AG09319 (cell line): ENCODE measurements at places on chromosomes 6 and 20.
A peak's percentile ranks its signal among the peaks of the same experiment; 100 is the strongest.

DNA sequence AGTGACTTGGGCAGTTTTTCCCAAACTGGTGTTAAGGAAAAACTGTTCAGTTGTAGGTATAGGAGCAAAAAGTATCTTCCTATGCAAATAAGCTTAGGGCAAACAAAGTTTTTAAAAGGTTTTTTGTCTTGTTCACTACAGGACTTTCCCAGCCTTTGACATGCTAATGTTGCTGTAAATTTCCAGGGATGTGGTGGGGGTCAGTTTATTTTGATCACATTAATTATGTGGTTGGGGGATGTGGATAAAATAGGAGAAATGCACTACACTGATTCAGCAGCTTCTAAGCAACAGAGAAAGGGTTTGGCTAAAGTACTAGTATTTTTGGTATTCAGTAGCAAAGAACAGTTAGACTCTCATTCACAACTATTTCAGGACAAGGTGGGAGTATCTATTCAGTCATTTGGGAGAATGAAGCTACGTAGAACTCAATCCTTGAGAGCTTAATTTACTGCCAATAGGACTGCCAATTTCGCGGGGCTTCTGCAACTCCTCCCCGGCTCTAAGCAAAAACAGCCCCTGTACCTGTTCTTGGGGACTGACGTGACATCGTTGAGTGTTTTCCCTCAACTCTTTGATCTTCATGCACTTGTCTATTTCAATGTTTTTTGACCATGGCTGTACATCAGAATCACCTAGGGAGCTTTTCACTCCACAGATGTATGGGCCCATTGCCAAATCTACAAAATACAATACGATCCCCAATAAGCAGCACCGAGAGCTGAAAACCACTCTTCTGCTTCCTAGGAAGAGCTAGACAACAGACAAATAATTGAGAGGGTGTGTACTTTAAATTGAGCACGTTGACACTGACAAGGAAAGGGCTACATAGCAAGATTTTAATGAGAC is 94.8 kb upstream of the NHSL1 start:
- DNase-seq = no peak

DNA sequence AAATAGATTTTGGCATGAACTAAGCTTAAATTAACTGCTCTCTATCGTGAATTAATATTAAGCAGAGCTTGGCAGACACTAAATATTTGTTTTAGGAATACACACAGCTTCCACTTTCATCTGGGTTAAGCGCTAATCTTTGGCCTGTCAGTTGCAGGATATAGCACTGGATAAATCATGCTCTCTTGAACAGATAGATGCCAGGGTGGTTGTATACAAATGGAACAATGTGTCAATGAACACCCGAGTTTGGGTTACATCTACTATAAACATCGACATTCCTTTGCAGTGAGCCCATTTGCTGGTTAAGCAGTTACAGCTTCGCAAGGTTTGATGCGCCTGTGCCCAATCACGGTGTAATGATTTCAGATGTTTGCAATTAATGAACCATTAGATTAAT is 338.2 kb upstream of the ZFP64 start:
- no peak for DNase-seq

- DNase-seq = peak; percentile 38
Measured at GRCh38 chr6:1027109-1027794, 284.6 kb upstream of the FOXQ1 start.

DNA sequence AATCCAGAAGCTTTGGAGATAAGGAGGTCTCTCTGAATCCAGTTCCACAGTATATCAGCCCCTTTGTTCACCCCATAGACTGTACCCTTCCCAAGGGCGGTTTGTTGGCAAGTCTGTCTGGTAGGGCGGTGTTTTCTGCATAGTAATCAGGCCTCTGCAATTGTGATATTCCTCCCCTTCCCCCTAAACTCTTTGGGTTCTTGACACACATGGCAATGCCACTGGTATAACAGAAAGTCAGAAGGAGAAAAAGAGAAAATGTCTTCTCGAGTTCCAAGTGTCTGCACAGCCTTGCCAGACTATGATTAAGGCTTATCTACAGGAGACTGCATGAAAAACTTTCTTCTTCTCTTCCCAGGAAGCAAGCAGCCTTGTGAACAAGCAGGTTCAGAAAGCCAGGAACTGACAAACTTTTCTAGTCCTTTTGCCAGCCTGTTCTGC is 45.6 kb downstream of the FOXO3 start:
- DNase-seq = no peak

- no peak for DNase-seq
Measured at GRCh38 chr6:91941838-91942237, 1355.0 kb upstream of the MAP3K7 start.

- no peak for DNase-seq
Measured at GRCh38 chr6:117951783-117952182, 44.7 kb downstream of the SLC35F1 start.

GRCh38 chr20:22805996-22806395 is 221.6 kb upstream of the FOXA2 start:
- no peak for DNase-seq

DNA sequence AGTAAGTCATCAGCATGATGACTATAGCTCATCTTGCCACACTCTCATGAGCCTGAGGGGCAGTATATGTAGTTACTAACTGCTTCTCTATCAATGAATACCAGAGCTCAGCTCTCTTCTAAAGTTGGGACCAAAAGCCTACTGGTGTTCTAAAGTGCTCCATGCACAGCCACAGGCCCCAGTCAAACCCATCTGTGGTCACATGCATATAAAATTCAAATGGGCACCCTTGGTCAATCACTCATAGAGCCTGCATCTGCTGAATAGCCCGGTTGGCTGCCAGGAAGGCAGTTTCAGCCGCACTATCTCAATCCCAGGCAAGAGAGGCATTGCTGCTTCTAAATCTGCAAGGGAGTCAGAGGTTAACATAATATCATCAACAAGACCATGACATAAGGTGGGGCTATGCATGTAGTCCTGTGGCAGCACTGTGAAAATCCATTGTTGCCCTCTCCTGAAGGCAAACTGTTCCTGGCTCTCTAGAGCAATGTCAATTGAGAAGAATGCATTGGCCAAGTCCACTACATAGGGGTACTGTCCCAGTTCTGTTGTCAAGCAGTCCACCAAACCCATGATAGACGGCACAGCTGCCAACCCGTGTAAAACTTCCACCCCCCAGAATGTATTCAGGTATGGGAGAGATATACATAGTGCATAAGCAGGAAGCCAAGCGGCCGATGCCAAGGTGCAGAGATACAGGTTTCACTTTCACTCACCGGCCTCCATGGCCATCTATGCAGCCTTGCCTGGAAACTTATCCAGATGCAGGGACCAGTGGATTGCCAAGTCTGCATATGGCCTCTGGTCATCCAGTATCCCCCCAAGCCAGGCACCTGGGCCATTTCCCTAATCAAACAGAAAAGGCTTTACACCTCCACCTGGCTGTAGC is 76.2 kb downstream of the ALDH8A1 start:
- DNase-seq = no peak

DNA sequence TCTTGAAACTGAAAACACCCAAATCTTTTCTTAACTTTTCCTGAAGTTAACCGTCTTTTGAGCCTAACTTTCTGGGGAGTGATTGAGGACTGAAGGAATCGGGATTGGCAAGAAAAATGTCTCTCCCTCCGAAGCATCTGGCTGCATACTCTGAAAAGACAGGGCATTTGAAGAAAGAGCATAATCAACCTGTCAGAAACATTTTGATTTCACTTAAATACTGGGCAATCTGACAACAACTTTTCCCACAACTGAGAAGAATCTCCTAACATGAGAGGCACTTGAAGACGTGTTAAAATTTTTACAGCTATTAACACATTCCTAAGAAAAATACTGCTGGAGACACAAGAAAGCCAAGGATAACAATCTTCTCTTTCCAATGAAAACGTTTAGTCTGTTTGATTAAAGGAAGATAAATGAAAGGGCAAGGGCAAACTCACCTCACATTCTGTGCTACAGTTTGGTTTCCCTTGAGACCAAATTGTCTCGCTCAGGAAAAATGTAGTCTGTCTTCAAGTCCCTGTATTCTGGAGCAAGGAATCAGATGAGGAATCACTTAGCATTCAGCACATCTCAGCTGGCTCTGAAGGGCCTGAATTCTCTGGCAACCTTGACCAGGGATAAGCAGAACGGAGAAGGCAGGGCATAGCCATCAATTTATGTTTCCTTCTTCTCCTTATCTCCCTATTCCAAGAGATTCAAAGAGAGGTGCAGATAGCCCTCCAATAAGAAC is 76.1 kb downstream of the TBX18 start:
- no peak for DNase-seq

- DNase-seq = no peak
Measured at GRCh38 chr20:48294942-48295341, 509.7 kb upstream of the SULF2 start.

- DNase-seq = no peak
Measured at GRCh38 chr6:37351027-37351426, 2.8 kb upstream of the RNF8 start.

DNA sequence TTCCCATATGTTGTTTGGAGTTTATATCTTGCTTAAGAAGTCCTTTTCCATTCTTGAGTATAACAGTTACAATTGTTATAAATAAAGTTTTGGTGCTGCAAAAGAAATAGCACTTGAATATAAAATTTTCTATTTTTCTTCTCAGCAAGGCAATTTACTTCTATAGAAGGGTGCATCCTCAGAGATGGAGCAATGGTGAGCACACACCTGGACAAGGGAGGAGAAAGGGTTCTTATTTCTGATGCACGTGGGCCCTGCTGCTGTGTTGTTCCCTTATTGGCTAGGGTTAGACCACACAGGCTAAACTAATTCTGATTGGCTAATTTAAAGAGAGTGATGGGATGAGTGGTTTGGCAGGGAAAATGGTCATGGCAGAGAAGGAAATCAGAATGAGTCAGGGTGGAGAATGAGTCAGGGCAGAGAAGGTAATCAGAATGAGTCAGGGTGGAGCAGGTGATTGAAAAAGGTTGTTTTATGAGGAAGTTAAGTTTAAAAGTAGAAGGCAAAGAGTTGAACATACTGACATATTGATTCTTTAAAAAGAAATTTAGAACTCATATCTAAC is 38.0 kb downstream of the CST8 start:
- no peak for DNase-seq

GRCh38 chr6:7438011-7438410 is 48.4 kb downstream of the RIOK1 start:
- no peak for DNase-seq

DNA sequence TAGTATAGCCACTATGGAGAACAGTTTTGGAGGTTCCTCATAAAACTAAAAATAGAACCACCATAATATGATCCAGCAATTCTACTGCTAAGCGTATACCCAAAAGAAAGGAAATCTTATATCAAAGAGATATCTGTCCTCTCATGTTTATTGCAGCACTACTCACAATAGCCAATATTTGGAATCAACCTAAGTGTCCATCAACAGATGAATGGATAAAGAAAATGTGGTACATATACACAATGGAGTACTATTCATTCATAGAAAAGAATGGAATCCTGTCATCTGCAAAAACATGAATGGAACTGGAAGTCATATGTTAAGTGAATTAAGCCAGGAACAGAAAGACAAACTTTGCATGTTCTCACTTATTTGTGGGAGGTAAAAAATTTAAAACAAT is 5.7 kb upstream of the CD2AP start:
- no peak for DNase-seq

DNA sequence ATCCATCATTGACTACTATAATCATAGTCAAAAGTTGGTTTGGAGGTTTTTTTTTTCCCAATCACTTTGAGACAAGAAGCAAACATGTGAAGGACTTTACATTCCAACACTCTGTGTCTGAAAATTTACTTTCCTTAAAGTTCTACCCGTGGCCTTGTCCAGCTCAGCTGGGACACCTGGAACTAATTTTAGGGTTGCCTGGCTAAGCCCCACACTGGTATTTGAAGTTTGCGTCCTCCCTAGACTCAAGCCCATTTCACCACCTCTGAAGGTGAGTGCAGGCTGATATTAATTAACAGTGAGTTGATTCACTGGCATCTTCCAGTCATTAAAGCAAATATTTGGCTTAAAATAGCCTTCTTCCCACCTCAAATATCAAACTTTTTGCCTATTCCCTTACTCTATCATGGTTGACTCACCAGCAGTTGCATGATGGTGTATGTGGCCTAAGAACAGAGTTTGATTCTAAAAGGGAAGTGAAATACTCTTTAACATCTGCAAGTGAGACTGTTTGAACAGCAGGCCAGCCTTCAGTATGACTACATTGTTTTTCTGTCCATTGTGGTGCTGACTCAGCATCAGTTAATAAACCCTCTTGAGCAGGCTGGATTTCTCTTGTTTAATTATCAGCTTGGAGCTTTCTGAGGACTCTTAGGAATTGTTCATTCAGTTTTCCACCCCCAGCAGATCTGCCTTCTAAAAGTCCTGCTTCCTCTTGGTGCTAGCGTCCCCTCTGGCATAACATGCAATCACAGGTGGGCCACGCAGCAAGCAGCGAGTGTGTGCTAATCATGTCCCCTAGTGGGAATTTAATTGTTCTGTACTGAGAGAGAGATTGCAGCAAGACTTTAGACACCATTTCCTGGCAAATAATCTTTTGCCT is 1.8 kb upstream of the PRDM1 start:
- peak; percentile 78 for DNase-seq

- no peak for DNase-seq
Measured at GRCh38 chr6:167973148-167973885, 24.2 kb upstream of the KIF25 start.

DNA sequence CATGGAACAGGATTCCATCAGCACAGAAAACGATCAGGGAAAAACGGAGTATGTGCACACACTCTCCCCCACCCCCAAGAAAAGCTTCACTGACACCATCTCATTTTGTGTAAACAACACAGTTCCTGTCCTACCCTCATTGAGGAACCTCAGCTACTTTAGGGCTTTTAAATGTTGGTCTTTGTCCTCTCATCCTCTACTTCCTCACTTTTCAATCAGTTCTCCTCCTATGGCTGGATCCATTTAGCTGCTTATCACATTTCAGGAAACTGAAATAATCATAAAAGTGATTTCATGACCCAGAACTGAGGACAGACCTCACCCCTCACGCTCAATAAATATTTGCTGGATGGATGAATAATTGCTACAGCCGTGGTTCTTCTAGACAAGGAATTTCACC is 33.1 kb upstream of the PNRC1 start:
- no peak for DNase-seq

DNA sequence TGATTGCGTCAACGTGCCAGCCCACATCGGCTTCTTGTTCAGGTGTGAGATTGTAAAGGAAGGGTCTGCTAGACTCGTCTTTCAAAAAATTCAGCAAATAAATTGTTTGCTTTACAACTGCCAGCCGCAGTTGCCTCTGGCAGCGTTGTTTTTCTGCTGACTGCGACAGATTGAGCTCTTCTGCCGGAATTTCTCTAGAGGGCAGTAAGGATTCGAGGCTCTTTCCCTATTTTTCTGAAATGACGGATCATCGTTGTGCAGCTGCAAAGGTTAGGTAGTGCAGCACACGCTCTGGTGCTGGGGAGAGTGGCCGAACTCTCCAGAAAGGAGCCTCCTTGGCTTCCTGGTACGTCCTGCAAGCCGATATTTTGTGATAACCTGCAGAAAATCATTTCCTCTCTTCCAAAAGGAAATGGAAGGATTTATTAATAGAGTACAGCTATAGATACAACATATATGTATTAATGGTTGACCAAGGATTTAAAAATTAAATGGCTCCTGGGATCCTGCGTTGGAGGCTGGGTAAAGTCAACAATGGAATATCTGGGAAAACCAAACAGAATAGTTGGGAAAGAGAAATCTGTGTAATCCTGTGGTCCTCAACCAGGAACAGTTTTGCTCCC is 121.9 kb upstream of the ZFP64 start:
- DNase-seq = peak; percentile 2
